ENCODE measurements at places on chromosomes 7 and 10. TPM values are rescaled to one million over a fixed set of nuclear protein-coding genes. Genes with fewer than 3 reads are reported as not detected.

The AKR1C4 gene
- not detected for total RNA-seq

The CLDN4 gene
- not detected for total RNA-seq

The CALML3 gene
- not detected for total RNA-seq

The CNTNAP2 gene
- total RNA-seq = not detected

- no peak overlapping the region for H3K27ac ChIP-seq
- peaks cover 7% of the 10 kb centered on the region for H3K27me3 ChIP-seq
- H3K4me3 ChIP-seq = no peak overlapping the region
Observed at GRCh38 chr10:96743988-96744585, 23.8 kb upstream of the PIK3AP1 start.

DNA sequence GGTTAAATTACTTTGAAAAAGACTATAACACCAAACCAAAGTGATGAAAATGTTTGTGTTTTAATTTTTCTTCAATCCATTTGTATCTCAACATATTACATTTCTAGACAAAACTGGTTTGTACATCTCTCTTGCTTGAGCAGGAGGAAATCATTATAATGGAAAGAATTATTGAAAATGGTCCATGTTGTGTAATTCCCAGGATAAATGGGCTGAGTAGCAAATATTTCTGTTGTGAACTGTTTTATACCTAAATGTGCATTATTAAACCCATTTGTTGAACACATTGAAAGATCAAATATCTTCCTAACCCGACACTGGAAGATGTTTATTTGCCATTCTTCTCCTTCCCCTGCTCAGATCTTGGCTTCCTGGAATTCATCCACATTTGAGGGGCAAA is 14.1 kb upstream of the CDK6 start:
- H3K4me1 ChIP-seq = peaks cover 17% of the 10 kb centered on the region
- peaks cover 4% of the 10 kb centered on the region for H3K36me3 ChIP-seq
- peaks cover 2% of the 10 kb centered on the region for H3K27me3 ChIP-seq
- H3K27ac ChIP-seq = no peak overlapping the region

DNA sequence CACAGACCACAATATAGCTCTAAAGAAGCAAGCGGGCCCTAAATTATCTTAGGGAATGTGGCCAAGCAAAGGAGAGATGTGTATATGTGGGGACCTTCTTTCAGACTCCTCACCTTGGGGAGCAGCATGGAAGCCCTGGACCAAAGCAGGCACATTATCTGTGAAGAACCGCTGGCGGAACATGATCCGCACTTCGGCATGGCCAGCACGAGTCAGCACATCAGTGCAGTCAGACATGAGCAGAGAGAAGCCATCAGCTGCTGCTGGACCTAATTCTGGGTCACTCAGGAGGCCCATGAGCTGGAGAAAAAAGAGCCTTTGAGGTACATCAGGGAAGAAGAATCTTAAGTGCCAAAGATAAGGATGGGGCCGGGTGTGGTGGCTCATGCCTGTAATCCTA is 14.0 kb downstream of the ZDHHC16 start:
- no peak overlapping the region for H3K27ac ChIP-seq
- DNase-seq = no peak
- H3K4me3 ChIP-seq = no peak overlapping the region

DNA sequence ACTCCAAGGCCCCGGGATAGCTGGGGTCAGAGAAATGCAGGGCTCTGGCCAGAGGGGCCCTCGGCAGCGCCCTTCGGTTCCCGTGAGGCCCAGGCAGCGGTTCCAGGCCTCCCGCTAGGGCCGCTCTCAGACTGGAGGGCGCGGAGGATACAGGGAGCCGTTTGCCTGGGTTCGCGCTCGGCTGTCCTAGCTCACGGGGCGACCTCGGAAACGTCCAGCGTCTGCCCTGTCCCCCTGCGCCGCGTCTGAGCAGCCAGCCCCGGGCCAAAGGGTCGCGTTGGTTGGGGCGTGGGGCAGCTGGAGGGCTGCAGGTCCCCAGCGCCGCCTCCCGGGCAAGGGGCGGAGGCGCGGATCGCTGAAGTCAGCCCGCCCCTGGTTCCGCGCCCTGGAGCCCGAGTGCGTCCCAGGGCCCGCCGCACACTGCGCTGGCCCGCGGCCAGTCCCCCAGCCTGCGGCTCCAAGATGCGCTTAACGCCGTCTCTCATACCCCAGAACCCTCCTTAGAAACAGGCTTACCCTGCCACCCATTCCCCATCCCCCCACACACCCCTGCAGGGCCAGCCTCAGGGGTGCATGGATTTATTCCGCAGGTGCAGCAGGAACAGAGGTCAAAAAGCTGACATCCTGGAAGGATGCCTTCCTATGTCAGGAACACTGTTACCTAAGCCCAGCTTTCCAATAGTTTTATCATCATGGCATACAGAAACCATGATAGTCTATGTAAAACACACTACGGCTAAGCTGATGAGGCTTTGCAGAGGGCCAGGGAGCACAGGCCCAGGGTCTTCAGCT is 22.1 kb upstream of the OPN4 start:
- peaks cover 52% of the 10 kb centered on the region for H3K27me3 ChIP-seq
- no peak for DNase-seq
- H3K27ac ChIP-seq = no peak overlapping the region
- no peaks in the 10 kb centered on the region for H3K4me1 ChIP-seq
- H3K4me3 ChIP-seq = no peak overlapping the region
